GM03348 (cell line): ENCODE measurements at places on chromosomes 2 and 18.

GRCh38 chr18:59008302-59008974 lies 131.2 kb upstream of the SEC11C start:
- DNase-seq, result peak; percentile 71

DNA sequence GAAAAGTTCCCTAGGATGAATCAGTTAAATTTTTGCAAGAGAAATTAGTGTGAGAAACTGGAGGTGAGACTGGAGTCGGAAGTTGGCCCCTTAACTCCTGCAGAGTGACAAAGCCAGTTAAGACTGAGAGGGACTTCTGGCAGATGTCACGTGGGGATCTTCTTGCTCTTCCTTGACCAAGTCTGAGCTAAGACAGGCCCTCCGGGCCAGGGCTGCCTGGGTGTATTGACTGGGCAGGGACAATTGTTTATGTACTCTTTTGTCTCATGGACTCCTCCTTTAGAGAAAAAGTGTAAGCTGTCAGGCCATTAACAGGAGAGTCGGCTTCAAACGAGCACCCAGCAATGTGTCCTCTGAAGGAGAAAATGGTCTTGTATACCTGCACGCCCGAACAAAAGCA lies 48.6 kb upstream of the RALBP1 start:
- DNase-seq, result no peak

- DNase-seq, result peak; percentile 29
These were observed 23.7 kb upstream of the CD28 start for GRCh38 chr2:203682688-203683130.

DNA sequence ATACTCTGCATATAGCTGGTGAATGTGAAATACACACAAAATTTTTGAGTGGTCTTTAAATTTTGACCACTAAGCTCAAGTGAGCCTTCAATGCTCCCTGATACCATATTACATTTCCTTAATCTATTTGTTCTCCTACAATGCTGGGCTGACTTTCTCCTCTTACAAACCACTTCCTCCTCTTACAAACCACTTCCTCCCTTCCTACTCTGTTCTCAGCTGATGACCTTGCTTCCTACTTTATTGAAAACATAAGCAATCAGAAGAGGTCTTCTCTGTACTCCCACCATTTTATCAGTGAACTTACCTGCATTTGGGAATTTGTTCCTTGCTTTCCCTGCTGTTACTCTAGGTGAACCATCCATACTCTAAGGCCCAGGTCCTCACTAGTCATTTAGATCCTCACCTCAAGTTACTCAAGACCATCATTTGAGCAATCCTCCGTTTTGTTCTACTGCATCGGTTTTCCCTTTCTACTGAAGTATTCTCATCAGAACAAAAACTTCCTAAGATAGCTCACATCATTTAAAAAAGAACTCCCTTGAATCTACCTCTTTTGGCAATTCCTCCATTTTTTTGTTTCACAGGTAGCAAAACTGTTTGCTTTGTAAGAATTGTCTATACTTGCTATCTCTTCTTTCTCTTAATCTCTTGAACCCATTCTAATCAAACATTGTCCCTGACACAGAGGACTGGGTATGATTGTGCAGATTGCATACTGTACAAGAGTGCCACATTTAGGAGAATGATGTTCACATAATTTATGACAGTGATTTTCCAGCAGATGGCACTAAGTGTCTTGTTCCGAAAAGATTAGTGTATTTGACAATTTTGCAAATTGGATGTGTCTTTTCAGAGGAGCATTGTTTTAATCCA lies 96.5 kb downstream of the EPB41L5 start:
- DNase-seq, result peak; percentile 29

GRCh38 chr2:149629026-149629425 lies 41.5 kb upstream of the MMADHC start:
- no peak for DNase-seq

GRCh38 chr18:70705831-70706416 lies 417.1 kb downstream of the SOCS6 start:
- DNase-seq, result no peak

DNA sequence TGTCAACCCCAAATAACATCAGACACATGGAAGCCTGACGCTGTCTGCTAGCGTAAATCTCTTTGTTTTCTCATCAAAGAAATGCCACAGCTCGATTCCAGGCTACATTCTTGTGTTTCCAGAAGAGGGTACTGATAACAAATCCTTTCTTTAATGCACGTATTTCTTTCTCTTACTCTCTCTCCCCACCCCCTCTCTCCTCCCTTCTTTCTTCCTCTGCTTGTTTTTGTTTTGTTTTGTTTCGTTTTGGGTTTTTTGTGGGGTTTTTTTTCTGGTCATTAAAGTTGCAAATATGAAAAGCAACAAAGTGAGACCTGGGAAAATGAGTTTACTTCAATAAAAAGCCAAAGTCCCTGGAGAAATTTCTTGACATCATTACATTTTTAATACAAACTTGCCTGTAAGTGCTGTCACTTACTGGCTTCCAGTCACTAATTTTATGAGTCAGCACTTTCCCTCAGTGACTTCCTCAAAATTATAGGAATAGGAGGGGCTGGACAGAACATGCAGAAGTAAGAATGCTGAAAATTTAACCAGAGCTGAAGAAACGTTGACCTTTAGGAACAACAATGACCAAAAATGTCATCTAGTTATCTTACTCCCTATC lies 106.7 kb upstream of the NABP1 start:
- DNase-seq, result peak; percentile 57

DNA sequence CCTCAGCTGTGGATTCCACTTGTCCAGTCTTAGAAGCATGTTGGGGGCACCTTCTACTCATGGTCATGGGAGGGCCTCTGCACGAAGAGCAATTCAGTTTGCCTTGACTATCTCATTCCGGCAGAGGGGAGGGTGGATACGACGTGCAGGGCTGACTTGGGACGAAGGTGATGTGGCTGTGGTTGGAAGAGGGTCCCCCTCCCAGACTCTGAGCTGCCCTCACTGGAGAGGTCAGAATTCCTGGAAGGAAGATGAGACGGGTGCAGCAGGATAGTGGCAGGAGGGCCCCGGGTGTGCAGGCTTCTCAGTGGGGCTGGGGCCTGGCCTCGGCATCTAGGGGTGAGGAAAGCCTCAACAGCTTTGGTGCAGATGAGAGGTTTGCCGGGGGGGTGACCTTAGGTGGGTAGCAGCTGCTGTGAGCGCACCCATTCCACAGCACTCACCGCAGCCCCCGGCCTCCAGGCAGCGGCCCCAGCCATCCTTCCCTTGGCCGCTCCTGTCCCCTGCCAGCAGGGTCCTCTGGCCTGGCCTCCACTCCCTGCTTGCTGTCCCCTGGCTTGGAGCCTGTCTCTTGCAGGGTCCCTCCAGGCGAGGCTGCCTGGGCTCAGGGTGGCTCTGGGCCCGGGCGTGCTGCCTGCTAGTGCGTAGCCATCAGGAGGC lies 3.2 kb downstream of the RNPEPL1 start:
- no peak for DNase-seq

- no peak for DNase-seq
These were observed 660.7 kb upstream of the RAB6C start for GRCh38 chr2:129318581-129319421.

GRCh38 chr18:41966943-41967342 lies 11.9 kb downstream of the PIK3C3 start:
- DNase-seq, result no peak

- peak; percentile 20 for DNase-seq
These were observed 44.5 kb downstream of the USP34 start for GRCh38 chr2:61426267-61426897.

GRCh38 chr2:122096761-122097160 lies 341.3 kb downstream of the TSN start:
- no peak for DNase-seq

DNA sequence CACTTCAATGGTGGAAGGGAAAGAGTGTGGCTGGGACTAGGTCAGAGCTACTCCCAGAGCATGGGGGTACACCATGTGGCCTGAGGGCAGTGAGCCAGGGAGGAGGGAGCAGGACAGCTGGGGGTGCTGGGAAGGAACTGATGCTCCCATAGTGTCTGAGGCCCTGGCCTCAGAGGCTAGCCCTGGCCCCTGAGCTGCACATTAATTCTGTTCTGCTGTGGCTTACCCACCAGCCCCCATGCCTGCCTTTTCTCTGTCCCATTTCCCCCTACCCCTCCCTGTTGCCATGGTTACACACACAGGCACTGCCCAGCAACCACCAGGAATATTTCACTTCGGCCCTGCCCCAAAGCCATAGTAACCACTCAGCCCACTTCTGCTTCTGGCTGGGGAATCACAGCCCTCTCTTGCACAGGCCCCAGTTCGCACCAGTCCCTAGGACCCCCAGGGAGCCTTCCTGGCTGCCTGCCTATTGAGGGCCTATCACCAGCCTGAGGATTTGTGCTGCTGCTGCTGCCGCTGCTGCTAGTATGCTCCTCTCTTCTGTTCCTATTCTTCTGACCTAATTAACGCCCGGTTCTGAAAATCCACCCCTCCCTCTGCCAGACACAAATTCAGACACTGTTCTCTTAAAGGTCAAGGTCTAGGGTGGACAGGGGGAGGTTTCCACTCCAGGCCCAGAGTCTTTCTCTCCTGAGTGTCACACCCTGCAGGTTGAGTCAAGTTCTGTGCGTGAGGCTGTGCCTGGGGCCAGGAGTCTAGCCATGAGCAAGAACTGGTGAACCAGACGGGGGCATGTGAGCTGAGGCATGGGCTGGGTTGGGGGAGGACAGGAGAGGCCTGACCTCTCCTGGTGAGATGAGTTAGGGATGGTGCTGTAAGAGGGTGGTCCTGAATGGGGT lies 87.1 kb upstream of the MCFD2 start:
- DNase-seq, result peak; percentile 41

DNA sequence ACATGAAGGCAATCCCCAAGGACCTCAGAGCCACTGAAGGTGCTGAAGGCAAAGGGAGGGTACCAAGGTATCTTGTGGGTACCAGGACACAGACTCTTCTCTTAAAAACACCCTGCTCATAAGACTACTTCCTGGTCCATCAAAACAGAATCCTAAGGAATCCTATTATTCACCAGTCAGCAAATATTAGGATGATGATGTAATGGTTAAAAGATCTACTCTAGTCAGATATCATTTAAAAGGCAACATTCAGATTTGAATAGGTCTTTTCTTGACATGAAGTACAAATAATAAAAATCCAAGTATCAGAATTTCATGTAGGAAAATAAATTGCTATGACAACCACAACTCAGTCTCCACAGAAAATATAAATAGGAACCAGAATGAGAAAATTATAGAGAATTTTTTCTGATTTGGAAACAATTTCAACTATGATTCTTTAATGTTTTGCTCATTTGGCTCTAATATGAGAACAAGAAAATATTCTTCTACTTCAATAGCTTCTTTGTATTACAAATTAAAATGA lies 77.8 kb upstream of the ZNF397 start:
- DNase-seq, result no peak

DNA sequence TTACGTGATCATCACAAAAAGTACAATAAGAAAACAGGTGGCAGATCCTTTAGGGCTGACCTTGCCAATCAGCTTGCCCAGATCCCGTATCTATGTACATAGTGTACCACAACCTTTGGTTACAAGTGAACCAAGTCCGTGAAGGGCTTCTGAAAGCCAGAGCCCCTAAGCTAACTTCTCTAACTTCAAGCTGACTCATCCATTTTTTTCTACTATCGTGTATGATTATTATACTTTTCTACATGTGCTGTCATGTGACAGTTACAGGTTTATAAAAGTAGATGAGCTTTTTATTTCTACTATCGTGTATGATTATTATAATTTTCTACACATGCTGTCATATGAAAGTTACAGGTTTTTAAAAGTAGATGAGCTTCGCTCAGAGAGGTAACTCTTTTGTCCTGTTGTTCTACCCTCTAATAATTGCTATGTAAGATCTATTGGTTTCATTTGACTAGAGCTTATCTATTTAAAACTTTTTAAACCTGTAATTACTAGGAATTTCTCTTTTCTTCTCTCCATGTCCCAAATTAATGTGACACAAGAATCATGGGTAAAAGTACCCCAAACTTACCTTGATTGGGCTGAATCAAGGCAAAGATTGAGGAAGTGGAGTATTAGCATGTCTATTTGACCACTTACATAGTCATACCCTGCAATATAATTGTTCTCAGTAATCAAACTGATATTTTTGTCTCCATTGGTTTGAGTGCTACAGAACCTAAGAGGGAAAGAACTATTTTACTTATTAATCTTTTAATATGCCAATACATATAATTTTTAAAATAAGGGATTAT lies 29.4 kb upstream of the DNAH7 start:
- no peak for DNase-seq

GRCh38 chr2:128520791-128521190 lies 202.1 kb upstream of the HS6ST1 start:
- no peak for DNase-seq

DNA sequence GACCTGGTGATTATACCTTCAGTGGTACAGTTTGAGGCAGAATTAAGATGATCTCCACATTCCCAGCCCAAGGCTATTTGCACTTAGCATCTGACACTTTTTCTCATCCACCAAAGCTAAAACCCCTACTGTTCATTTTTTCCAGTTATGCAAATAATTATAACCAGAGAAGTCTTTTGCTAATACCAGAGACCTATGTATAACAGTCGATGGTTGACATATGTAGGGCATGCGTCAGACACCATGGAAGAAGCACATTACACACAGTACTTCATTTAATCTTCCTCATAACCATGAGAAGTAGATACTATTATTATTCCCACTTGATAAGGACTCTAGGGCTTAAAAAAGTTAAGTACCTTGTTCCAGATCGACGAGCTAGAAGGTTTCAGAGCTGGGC lies 36.5 kb downstream of the AP1S3 start:
- no peak for DNase-seq

DNA sequence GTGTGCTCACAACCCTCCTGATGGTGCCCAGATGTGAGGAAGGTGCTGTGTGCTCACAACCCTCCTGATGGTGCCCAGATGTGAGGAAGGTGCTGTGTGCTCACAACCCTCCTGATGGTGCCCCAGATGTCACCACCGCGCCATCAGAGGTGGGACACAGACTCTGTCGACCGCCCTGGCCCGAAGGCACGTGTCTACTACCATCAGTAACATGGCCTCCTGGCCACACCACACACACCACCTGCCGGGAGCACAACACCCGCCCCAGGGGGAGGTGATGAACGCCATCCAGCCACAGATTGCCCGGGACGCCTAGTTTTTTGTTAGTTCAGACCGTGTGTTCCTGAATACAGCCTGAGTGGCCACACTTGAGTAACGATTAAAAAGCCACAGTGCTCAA lies 24.5 kb downstream of the HDAC4 start:
- no peak for DNase-seq

- DNase-seq, result no peak
These were observed 82.6 kb downstream of the MTA3 start for GRCh38 chr2:42651057-42651456.
